T-helper 2 cell (primary cell): ENCODE measurements at places on chromosomes 4 and X.

- no peak for DNase-seq
Measured at GRCh38 chrX:45404206-45404605, 203.5 kb upstream of the DIPK2B start.

GRCh38 chr4:38802561-38803355, 1.8 kb downstream of the TLR1 start:
- no peak for DNase-seq

- no peak for DNase-seq
Measured at GRCh38 chr4:169152899-169153298, 117.9 kb downstream of the SH3RF1 start.

GRCh38 chr4:7878323-7878722, 61.3 kb downstream of the AFAP1 start:
- DNase-seq, result no peak

DNA sequence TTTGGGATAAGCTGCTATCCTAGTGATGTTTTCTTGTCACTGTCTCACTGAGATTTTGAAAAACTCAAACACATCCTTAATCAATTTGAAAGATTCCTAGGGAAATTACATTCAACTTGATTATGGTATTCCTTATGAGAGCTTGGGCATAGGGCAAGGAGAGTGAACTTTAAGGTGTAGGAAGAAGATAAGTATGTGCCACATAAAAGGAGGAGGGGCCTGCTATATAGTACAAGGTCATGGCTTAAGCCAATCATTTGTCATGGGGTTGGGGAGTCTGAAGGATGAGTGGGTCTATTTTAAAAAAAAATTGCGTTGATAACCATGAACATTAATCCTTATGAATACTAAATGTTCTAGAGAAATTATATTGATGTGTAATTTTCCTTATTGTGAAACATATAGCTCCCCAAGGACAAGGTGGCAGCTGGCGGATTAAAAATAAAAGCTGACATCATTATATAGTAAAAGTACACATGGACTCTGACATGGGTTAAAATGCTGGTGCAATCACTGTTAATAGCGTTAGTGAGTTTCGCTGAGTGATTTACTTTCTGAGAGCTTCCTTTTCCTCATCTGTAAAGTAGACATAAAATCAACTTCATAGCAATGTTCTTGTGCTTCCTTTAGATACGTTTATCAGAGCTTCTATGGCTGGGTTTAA, 17.4 kb downstream of the GALNT7 start:
- no peak for DNase-seq

DNA sequence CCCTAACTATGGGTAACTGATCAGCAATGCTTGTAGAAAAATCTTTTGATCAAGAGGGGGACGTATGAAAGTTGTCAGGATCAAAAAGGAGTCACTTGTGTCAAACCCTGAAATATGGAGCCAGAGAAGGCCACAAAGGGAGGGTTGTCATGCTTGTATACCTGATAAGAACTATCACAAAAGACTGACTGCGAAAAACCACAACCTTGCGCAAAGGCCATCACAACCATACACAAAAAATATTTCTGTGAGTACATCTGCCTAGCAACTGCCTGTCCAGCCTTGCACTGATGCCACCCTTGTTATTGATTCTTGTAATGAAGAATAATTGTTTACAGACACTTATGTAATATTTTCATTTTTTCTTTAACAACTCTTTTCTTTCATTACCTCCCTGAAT, 22.8 kb upstream of the EIF4E start:
- DNase-seq, result no peak

GRCh38 chrX:130098210-130098552, 12.1 kb downstream of the ELF4 start:
- no peak for DNase-seq

DNA sequence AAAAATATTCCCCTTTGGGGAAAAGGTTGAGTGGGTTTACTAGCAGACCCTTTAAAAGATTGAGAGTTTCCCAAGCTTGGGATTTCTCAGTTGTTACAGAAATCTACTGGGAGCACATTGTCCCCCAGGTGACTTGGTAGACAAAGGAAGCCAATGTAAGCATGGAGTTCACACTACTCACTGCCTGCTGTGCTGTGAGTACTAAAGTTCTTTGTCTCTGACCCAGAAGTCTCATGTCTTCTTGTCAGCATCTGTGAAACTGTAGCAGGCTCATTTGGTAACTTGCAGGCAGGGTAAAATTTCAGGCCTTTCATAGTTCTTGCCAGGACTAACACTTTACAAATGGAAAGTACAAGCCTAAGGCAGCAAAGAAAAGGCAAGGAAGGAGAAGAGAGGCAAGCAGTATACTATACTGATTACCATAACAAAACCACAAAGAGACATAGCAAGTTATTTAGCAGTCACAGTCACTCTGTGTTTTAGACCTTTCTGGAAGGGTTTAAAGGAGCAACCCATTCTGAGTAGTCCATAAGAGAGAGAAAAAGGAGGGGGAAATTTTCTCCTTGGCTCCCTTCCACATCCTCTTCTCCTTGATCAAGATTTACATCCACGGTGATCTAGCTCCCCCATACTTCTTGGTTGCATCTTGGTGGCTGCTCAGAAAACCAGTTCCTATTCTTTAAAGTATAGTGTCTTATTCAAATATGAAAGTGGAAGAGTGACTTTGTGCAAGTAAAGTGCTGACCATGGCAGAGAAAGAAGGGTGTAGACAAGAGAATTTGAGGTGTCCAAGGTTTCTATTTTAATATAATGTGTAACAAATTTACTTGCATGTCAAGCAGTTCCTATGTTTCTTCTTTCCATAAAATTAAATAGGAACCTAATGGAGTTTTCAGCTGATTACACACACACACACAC, 160.0 kb upstream of the PDE5A start:
- DNase-seq, result no peak

DNA sequence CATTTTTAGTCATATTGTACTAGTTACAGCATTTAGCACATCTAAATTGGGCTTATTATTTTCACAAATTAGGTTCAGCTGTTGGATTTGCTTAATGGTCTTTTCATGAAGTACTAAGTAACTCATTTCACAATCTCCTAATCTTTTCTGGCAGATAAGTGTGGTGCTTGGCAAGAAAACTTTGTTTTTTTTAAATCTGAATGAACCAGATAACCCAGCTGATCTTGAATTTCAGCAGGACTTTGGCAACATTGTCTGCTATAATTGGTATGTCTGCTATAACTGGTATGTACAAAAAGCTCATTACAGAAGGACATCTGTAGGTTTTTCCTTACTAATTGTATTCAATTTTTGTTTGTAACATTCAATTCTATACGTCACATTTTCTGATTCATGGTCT, 22.7 kb downstream of the WDR19 start:
- DNase-seq, result no peak

DNA sequence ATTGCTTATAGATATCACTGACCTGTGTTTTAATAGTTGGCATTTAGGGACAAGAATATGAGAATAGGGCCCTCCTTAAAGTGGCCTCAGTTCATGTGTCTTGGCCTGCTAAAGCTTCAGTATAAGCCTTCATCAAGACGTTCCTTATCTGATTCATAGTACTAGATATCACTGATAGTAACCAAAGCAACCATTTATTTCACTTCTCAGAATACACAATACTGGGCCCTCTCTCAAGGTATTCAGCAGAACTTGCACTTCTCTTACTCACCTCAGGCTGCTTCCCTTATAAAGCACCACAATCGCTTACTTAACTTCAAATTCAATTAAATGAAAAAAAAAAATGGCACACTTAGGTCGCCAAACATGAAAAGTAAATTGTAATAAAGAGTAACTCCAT, 259.4 kb upstream of the PCDH7 start:
- DNase-seq, result no peak

GRCh38 chr4:46249516-46249915, 125.7 kb upstream of the GABRG1 start:
- no peak for DNase-seq

- DNase-seq, result no peak
Measured at GRCh38 chr4:3654036-3654807, 112.0 kb upstream of the ADRA2C start.

DNA sequence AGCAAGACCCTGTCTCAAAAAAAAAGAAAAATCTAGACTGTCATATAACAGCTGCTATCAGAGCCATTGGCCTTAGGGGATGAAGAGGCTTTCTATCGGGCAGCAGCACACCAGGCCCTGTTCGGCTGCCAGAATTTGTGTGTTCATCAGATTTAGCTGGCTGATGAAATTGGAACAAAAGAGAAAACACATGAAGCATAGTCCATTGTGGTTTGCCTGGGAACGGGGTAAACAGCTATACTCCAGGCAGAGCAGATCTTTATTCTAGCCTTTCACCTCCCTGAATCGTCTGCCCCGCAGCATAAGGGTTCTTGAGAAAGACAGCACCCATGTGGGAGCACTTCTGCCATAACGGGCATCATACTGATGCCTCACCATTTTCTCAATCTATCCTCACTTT, 11.6 kb downstream of the TKTL1 start:
- no peak for DNase-seq

DNA sequence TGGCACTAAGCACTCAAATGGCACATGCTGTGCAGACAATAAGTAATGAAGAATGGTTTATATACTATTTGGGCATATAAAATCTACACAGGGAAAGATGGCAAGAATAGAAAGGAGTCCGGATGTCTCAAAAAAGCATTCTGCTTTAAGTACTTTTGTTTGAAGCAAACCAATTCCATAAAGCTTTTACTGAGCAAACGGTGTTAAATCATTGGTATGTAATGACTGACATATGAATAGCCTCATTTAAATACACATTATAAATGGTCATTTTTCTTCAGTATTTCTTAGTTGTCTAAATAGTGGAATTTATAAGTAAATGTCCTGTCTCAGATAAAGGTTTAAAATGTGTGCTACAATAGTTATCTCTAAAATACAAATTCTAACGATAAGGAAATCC, 6.0 kb downstream of the FBXO8 start:
- no peak for DNase-seq

- no peak for DNase-seq
Measured at GRCh38 chrX:136273986-136274385, 22.8 kb upstream of the MAP7D3 start.

DNA sequence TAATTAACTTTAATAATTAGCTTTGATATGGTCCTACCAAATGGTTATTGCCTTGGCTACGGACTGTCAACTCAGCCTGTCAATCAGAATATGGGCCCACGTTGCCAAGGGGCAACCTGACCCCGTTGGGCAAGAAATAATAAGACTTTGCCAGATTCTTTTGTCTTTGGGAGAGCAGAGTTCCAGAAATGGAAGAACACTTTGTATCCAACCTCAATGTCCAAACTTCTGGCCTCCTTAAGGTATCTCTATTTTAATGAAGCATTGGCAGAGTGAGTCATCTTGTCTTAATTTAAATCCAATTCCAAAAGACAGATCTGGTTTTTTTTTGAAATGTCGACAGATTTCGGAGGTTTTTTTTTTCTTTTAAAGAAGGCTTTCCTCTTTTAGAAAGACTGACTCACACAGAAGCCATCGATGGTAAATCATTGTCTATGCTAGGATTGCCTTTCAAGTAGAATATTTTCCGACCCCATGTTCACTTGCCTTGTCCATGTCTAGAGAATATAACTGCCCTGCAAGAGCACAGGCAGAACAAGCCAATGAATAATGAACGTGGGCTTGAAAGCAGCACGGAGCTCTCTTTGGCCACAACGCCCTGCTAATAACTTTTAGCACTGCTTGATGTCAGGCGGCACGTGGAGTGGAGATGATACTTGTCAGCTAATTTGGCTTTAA, 190.3 kb upstream of the GATB start:
- no peak for DNase-seq

DNA sequence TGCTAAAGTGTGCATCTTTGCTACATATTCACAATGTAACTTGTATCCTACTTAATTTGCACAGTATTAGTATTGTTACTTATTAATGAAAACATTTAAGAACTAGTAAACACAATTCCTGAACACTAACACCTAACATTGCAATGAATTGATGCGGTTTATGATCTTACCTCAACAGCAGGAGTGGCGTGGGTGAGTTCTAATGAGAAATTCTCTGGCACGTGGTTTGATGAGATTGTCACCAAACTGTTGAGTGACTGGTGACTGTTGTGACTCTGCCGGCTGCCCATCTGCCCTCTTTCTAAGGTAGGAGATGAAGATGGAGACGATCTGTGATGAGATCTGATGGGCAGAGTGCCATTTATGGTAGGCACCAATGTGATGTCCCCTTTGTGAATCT, 2.9 kb downstream of the PCDH18 start:
- no peak for DNase-seq

DNA sequence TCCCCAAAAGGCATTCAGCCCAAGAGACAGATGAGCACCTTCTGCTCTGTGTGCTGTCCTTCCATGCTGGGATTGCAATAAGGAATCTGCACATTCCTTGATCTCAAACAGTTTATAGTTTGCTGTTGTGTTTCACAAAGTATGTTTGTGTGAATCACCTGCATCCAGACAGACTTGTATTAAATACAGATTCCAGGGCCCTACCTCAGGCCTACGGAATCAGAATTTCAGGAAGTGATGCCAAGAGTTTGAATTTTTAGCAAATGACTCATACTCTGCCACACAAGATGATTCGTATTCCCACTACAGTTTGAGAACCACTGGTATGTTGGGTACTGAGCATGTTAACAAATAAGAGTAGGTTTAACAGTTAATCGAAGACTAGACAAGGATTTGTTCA, 7.0 kb downstream of the VAMP7 start:
- no peak for DNase-seq

DNA sequence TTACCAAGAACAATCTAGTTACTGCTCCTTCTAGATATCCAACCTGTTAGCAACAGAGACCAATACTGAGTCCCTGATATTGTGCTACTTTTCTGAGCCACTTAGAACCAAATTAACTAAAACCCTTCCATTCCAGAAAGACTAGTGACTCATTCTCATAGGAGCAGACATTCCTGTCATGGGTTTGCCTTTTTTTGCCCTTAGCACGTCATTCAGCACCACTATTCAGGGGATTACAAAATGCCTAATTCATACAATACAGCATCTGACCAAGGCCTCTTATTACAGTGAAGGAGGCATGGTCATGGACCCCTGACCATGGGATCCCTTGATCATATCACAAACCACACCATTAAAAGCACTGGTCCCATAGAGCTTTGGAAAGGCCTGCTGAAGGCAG, 123.8 kb upstream of the CXCL13 start:
- DNase-seq, result no peak

DNA sequence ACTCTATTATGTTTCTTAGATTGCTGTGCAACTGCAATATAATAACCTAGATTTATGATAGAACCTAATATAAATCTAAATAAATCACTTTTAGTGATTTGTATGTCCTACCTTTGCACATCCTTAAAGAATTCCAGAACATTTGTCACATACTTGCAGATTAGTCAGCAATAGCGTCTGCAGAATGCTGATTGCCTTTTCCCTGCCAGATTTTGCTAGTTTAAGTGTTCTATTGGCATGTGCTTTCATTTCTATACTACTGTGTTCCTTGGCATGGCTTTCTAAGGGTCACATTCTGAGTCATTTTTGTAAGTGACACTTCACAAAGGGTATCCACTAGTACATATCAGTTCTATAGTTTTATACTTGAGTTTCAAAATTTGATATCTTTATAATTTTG, 303.1 kb upstream of the GIMD1 start:
- DNase-seq, result no peak

DNA sequence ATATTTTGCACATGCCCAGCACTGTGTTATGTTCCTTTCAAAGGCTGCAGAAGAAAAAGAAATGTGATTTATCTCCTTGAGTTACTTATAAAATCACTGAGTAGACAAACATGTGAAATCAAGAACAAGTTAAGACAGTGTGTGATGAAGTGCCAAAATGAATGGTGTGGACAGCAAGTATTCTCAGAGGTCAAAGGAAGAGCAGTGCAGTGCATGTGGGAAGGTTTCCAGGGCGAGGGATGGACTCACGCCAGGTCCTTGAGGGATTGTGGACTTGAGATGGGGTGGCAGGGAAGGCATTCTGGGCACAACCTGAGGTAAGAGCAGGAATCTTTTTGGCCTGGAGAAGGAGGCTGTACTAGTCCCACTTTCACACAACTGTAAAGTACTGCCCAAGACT, 115.5 kb downstream of the FNIP2 start:
- DNase-seq, result no peak
